Stimulated activated CD8-positive, alpha-beta memory T cell treated with anti-CD3 and anti-CD28 coated beads, Interleukin-4, amount 100 ng/mL, for 4 hours (primary cell): ENCODE measurements at places on chromosomes 7 and 10.

DNA sequence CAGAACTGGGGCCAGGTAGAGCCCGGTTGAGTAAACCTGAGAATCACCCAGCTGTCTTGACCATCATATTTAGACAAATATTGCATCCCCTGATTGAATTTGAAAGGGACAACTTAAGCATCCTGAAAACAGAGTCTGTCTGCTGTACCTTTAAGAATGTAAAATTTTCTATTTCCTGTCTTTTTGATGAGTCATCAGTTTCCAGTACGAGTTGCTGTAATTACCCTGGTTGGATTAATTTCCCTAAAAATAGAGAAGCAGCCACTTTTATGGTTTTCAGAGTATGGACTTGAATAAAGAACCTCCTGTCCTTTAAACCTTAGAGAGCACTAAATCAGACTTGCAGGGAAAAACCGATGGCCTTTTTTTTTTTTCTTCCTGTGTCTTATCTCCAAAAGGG is 164.6 kb upstream of the SH2B2 start:
- no peak for DNase-seq

DNA sequence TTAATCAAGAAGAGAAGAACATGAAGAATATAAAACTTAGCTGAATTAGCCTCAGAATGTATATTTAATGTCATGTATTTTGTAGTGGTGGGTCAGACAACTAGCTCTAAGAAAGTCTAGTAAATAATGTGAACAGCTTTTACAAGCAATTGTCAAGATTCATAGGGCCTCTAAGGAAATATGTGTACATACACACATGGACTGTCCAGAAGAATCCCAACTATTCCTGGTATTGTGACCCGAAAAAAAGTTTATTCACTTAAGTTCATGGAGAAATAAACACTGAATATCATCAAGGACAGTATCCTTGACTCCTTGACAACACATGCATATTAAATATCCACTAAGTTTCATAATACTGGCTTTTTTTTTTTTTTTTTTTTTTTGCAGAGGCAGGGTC is 11.4 kb upstream of the TWIST1 start:
- DNase-seq = no peak

DNA sequence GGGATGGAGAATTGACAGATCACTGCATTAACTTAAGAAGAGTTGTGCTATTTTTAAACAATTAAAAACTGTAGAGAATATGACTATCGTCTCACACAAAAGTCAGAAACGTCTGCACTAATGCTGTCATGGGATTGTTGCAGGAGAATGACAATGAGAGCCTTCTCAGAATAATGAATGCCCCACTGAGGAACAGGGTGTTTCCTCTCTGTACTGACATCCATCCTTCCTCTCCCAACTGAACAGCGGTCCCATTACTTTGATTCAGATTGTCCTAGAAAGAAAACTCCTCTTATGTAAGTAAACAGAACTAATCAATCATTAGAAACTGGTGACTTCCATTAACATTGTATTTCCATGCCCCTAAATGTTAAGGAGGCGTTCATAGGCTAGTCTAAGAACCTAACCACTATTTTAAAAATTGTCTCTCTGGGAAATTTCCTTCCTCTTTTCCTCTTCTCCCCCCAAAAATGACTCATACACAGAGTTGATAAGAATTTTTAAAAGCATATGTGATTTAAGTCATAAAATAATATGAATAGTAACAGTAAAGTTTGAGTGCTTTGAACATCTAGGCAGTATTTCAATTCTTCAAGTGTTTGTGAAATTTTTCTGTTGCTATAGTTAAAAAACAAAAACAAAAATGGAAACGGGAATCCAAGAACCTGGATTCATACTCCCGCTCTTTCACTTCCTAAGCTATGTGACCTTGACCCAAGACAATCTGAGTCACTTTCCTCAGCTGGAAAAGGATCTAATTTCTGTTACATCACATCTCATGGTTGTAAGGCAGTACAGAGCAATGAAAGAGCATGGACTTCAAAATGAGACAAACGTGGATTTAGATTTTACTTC is 12.7 kb upstream of the MACC1 start:
- no peak for DNase-seq

- DNase-seq = no peak
Measured at GRCh38 chr10:74730246-74730645, 96.2 kb upstream of the KAT6B start.

DNA sequence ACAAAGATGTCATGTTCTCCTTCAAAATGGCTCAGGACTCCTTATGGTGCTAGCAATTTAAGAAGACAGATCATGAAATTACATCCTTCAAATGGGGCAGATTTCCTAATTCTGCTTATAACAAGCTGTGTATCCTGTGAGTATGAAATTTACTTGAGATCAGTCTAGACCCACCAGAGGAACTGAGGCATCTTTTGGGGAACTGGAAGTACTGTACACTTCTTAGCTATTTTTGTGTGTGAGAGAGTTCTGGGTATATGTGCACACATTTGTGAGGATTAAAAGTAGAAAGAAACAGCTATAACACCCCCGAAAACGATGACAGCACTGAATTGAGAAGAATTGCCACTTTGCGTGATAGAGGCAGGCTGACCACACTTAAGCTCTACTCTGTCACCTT is 187.0 kb upstream of the CCDC6 start:
- DNase-seq = no peak

DNA sequence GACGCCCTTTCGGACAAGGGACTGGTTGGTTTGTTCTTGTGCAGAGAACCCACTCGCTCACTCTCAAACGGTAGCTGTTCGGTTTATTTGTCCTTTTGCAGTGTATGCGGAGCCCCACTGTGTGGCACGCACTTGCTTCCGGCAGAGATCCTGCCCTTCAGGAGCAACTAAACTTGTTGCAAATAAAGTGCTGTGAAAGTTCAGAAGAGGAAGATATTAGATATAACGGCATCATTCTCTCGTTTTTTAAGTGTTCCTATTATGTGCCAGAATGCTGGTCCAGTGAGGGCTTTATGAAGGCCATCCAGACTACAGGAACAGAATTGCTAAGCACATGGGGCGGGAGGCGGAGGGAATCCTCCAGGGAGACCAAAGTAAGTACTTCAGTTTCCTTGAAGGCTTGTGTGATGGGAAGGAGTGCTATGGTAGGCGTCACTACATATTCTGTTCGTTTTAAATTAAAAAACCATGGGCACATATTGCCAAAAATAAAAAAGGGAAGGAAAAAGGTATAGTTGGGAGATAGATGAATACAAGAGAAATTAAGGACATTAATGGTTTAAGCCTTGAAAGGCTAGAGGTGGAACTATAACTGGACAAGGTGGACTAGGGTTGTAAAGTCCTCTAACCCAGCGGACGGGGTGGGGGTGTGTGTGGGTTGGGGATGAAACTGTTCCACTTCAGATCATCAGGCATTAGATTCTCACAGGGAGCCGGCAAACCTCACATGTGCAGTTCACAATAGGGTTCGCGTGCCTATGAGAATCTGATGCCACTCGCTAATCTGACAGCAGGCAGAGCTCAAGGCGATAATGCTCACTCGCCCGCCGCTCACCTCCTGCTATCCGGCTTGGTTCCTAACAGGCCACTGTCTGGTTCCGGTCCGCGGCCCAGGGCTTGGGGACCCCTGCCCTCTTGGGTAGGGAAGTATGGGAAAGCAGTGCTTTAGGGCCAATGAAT is 704 bp upstream of the ERLIN1 start:
- DNase-seq = no peak

GRCh38 chr10:14468023-14468441 is 137.3 kb upstream of the FRMD4A start:
- DNase-seq = no peak

- DNase-seq = no peak
Measured at GRCh38 chr7:29416276-29416937, 147.2 kb upstream of the PRR15 start.

DNA sequence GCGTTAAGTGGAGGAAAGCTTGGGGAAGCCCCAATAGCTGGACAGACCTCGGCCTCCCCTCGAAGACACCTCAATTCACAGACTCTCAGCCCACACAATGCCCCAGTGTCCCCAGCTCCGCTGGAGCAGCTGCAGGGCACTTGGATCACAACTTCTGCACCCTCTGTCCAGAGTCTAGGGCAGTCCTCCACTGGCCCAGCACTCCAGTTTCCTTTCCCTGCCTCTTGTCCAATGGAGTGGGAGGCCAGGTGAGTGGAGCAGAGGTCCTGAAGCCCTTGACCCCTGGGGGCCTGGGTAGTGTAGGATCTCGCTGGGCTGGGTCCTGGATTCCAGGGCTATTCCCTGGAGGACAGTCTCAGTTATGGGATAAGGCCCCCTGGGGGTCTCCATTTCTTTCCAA is 11.9 kb downstream of the SFRP5 start:
- DNase-seq = no peak

DNA sequence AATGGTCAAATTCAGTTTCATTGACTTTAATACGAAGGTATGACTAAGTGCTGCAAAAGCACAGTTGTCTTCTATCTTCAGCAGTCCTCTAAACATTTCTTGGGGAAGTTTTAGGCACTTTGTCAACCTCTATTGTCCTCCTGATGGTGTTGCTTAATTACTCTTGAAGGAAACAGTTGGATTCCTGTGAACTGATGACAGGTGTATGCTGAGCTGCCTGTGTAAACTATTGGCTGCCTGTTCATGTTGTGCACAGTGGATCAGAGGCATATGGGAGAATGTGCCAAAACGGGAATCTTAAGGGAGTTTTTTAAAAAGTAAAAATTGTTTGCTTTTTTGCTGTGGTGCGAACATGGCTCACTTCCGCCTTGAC is 221.0 kb downstream of the AUTS2 start:
- no peak for DNase-seq

GRCh38 chr7:22640269-22640668 is 86.7 kb upstream of the IL6 start:
- DNase-seq = no peak

DNA sequence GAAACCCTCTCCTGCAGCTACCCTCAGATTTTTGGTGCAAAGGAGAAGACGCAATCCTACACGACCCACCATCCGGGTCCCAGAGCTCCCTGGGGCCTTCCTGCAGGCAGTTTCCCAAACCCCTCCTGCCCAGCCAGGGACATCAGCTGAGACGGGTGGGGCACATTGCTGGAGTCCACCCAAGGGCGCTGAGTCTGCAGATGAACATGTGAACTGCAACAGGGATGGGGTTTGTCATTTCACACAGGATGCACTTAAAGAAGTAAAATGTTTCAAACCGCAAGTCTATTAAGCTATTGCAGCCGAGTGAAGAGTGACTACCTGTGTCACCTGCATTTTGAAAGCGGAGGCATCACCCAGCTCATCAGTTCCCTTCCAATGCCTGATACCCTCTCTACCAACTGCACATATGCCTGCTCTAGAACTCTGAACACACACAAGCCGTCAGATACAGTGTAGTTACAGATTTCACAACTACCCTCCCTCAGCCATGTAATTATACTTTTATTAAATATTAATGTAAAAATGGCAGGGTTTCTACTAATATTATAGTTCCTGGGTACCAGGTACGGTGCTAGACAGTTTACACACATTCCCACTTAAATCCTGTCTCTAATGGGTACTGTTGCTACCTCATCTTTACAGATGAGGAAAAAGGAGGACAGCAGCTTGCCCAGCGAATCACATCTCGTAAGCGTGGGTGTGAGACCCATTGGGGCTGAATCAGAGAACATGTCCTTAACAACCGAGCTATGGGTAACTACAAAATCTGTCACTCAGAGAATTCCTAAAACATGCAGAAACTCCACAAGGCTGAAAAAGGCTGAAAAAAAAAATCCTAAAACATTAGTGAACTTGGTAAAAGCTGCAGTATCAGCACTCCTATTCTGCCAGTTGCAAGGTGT is 71.2 kb downstream of the GRB10 start:
- no peak for DNase-seq

DNA sequence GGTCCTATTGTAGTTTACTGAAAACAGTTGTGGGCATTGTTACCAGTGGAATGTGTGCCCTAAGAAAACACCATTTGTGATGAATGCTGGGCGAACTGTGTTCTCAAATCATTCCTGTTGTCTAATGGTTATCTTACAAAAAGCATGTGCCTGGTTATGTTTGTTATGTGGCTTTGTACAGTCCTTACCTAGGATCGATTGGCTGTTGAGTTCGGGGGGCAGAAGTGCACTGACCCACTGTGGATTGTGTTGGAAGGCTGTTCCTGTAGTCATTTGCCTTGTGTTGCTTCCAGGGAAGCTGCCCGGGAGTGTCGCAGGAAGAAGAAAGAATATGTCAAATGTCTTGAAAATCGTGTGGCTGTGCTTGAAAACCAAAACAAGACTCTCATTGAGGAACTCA is 84.3 kb downstream of the CREM start:
- no peak for DNase-seq

DNA sequence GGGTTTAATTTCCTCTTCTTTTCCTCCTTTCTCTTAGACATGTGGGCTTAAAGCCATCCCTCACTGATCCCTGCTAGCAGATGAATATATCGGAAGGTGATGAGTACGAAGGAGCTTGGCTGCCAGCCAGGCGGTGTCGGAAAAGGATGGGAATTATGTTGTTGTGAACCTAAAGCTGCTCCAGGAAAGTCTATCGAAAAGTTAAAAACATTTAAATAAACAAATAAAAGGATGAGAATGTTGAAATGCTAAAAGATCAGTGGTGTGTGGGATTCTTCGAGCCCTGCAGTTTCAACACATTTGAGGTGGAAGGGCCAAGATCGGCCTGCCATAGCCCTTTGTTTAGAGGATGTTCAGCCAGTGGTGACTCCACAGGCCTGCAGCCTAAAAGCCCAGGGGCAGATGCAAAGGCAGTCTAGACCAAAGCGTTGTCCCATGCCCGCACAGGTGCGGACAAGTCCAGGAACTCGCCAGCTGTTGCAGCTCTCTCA is 107.9 kb downstream of the JCAD start:
- no peak for DNase-seq

DNA sequence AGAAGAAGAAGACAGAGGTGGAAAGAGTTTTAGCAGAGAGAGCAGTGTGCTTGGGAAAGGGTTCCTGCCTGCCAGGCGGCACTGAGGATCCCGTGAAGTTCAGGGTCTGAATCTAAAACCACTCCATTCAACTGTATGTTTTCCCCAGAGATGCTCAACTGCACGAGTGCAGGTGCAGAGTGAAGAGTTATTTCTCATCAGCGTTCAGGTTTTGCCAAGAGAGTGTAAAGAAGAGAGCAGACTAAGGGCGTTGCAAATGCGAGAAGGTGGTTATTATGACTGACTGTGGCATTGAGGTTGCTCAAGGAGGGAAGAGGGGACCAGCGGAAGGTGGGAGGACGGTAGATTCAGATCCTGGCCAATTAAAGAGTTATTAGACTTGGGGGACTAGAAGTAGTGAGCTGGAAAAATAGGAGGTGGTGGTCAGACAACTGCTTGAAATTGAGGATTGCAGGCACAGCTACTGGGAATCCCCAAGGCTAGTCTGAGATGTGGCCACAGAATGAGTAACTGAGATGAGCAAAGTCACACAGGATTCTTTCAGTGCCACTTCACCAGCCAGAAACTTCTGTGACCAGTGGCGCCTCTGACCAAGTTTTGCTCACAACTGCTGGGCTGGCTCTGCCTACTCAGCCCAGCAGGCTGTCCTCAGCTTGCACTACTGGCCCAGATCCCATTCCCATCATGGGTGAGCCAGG is 29.1 kb downstream of the STRA8 start:
- no peak for DNase-seq
